ENCODE measurements at places on chromosomes 7 and 10. TPM values are rescaled to one million over a fixed set of nuclear protein-coding genes. Genes with fewer than 3 reads are reported as not detected.

GRCh38 chr10:75117995-75118394, 6.5 kb downstream of the SAMD8 start:
- peaks cover 41% of the 10 kb centered on the region for H3K4me1 ChIP-seq
- no peaks in the 10 kb centered on the region for H3K27me3 ChIP-seq
- peak overlapping the region; percentile 31 for H3K27ac ChIP-seq

- peak; percentile 74 for DNase-seq
- H3K36me3 ChIP-seq: peaks cover 2% of the 10 kb centered on the region
- H3K4me3 ChIP-seq: no peak overlapping the region
These were observed 275.8 kb downstream of the DIP2C start for GRCh38 chr10:413662-414071.

GRCh38 chr10:118504467-118505205, 90.8 kb downstream of the PRLHR start:
- no peak overlapping the region for H3K27ac ChIP-seq
- no peak overlapping the region for H3K4me3 ChIP-seq
- no peaks in the 10 kb centered on the region for H3K27me3 ChIP-seq
- no peaks in the 10 kb centered on the region for H3K4me1 ChIP-seq
- no peak for DNase-seq

- no peak overlapping the region for H3K27ac ChIP-seq
- peaks cover 46% of the 10 kb centered on the region for H3K4me1 ChIP-seq
- no peak overlapping the region for H3K4me3 ChIP-seq
- H3K36me3 ChIP-seq: peaks cover 33% of the 10 kb centered on the region
- DNase-seq: no peak
These were observed 60.0 kb downstream of the WAC start for GRCh38 chr10:28592953-28593352.

- H3K4me3 ChIP-seq: peak within 1 kb of the TSS; percentile 89
- no peak for DNase-seq
- no peaks in the 10 kb centered on the region for H3K27me3 ChIP-seq
- peaks cover 28% of the 10 kb centered on the region for H3K4me1 ChIP-seq
- H3K36me3 ChIP-seq: no peaks in the 10 kb centered on the region
These were observed at the start of the genes ACTR3C and LRRC61 for GRCh38 chr7:150322833-150323681. ACTR3C (minus strand) TSS chr7:150323545; CDS start chr7:150295296, 28,249 bp downstream. LRRC61 (plus strand) TSS chr7:150323355; CDS start chr7:150336862, 13,507 bp downstream.

- peaks cover 30% of the 10 kb centered on the region for H3K4me1 ChIP-seq
- no peaks in the 10 kb centered on the region for H3K36me3 ChIP-seq
- H3K27ac ChIP-seq: no peak overlapping the region
- H3K27me3 ChIP-seq: no peaks in the 10 kb centered on the region
These were observed 31.2 kb downstream of the LRRC4 start for GRCh38 chr7:128000048-128000447.

Gene CYP3A4
- not detected for total RNA-seq

Gene WIPF3
- 3.3 TPM for total RNA-seq

Gene THNSL1
- total RNA-seq: 0.83 TPM

Gene SAMD8
- 27.8 TPM for total RNA-seq
